ENCODE measurements at places on chromosomes 3 and 15. TPM values are rescaled to one million over a fixed set of nuclear protein-coding genes. Genes with fewer than 3 reads are reported as not detected.

- DNase-seq = no peak
These were observed 8.4 kb upstream of the COMMD4 start for GRCh38 chr15:75327491-75327890.

DNA sequence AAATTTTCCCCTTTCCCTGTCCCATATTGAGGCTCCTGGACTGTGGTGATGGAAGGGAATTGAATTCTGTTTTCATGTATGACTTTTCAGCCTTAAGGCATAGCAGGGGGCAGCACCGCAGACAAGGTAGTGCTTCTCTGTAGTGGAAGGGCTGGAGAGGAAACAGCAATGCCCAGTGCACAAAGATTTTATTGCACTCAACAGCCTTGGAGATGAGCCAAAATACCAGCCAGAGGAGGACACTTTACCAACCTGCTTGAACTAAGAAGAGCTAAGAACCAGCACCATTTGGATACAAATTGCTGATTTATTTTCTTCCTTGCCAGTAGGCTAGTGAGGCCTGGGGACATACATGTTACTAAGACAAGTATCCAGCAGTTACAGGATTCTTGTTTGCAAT is 98.7 kb downstream of the KCNMB2 start:
- DNase-seq = no peak

DNA sequence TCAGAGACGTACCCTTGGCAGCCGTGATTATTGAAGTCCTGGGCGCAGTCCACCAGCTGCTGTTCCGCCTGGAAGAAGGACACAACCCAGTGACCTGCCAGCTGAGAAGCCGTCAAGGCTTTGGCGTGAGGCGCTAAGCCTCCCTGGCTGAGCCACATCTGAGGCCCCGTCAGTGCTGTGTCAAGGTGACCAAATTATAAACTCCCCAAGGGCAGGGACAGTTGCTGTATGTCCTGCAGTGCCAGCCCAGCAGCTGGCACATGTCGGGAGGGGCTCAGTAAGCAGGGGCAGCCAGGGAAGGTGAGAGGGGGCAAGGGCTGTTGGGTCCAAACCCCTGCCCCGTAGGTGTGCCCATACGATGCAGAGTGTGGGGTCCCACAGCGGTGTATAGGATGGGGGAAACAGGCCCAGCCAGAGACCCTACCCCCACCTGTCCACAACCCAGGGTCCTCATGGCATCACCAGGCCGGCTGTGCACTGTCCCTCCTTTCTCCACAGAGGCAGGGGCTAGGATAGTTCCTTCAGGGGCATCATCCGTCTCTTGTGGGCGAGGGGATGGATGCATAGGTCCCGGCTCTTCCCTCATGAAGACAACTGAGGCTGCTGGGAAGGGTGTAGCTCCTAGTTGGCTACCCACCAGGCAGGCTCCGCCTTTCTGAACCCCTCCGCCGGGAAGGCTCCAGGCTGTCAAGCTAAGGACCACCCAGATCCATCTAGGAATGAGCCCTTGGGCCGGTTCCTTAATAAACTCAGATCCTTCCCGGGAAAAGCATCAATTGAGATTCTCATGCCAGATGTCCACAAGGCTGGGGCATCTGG is 13.2 kb downstream of the CTSH start:
- DNase-seq = no peak

GRCh38 chr3:183212565-183212964 is 40.5 kb upstream of the B3GNT5 start:
- DNase-seq = no peak

GRCh38 chr3:35679409-35680080 is 40.2 kb downstream of the ARPP21 start:
- DNase-seq = no peak

- DNase-seq = no peak
These were observed 5.9 kb downstream of the TTLL3 start for GRCh38 chr3:9815986-9816385.

The ARID3B gene
- total RNA-seq = 6.8 TPM

The ASB14 gene
- not detected for total RNA-seq
